ENCODE measurements at places on chromosomes 7 and 10. TPM values are rescaled to one million over a fixed set of nuclear protein-coding genes. Genes with fewer than 3 reads are reported as not detected.

PRLHR gene
- total RNA-seq, result not detected

PAPOLB gene
- total RNA-seq, result not detected

ERCC6 gene
- 5.2 TPM for total RNA-seq

ABCB1 gene
- 0.46 TPM for total RNA-seq

SPAM1 gene
- not detected for total RNA-seq

CPA4 gene
- 6.3 TPM for total RNA-seq

CDK1 gene
- total RNA-seq, result 90.5 TPM

FZD8 gene
- 4.2 TPM for total RNA-seq

CAV2 gene
- 168 TPM for total RNA-seq

ARL5B gene
- 7.3 TPM for total RNA-seq
